Neuronal stem cell (in vitro differentiated cells): ENCODE measurements at places on chromosomes 3 and 15.
A peak's percentile ranks its signal among the peaks of the same experiment; 100 is the strongest.

DNA sequence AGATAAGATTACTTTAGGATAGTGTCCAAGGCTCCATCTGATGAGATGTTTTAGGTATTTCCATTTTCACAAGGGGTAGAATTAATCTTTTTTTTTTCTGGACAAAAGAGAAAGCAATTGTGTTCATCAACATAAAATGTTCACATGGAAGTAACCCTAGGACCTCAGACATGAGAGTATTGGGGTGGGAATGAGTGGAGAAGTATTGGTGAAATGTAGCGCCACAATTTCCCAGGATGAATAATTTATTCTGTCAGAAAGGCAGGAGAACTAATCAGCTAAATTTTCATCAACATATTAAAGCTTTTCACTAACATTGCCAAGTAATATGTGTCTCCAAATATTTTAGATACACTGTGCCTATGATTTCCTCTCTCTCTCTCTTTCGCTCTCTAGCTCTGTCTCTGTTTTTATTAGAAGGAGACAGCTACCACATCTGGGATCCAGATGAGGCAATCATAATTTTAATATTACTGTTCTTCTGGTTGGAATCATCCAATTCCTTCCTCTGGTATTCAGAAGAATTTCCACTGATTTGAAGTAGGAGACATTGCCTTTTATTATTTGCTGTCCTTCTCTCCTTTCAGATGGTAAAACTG, 21.6 kb upstream of the ZNF280D start:
- no peak for DNase-seq

- no peak for DNase-seq
Measured at GRCh38 chr3:171753025-171753472, 57.2 kb downstream of the PLD1 start.

DNA sequence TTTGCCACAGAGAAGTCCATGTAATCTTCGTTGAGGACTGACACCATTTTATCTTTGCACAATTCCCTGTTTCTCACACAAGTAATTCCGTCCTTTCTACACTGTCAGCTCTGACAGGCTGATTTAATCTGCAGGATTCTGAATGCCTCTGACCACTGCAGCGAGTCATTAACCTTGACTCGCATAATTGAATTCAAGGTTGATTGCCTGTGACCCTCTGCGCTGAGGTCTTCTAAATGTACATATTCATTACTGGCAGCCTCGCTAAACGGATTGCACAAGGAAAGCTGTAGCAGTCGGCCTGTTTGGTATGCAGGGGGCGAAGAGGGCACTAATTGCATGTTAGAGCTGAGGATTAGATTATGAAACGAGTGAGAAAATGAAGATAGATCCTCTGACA, 147.8 kb downstream of the SHOX2 start:
- DNase-seq: no peak

- peak; percentile 83 for DNase-seq
Measured at GRCh38 chr3:187739561-187740332, 5.5 kb downstream of the BCL6 start.

DNA sequence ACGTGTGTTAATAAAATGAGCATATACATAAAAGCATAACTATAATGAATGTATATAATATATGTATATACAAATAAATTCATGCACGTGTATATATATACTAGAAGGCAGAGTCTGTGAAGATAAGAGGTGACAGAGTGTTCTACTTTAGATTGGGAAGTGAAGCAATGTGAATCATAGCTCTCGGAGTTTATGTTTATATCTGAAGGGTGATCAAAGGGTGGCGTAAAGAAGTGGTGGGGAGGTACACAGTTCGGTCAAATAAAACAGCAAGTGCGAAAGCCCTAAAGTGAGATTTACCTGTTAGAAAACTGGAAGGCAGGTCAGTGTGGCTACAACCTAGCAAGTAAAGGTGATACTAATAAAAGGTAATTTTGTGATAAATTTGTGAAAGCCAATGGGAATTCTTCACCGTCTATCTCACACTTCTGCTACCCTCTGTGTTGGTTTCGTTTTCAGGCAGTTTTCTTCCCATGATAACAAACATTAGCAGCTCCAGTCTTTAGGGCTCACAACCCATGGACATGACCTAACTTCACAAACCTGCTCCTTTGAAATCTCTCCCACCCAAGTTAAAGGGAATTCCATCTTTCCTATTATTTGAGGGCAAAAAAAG, 46.7 kb upstream of the BCHE start:
- DNase-seq: no peak

GRCh38 chr3:164883171-164883570, 195.1 kb downstream of the SI start:
- DNase-seq: no peak
